ENCODE measurements at places on chromosomes 5 and 9. TPM values are rescaled to one million over a fixed set of nuclear protein-coding genes. Genes with fewer than 3 reads are reported as not detected.

GRCh38 chr5:115949096-115949495, 13.2 kb upstream of the LVRN start:
- no peak overlapping the region for H3K4me3 ChIP-seq
- H3K27me3 ChIP-seq = no peaks in the 10 kb centered on the region
- H3K36me3 ChIP-seq = no peaks in the 10 kb centered on the region
- no peak overlapping the region for H3K27ac ChIP-seq
- peaks cover 3% of the 10 kb centered on the region for H3K4me1 ChIP-seq
- no peak for DNase-seq

DNA sequence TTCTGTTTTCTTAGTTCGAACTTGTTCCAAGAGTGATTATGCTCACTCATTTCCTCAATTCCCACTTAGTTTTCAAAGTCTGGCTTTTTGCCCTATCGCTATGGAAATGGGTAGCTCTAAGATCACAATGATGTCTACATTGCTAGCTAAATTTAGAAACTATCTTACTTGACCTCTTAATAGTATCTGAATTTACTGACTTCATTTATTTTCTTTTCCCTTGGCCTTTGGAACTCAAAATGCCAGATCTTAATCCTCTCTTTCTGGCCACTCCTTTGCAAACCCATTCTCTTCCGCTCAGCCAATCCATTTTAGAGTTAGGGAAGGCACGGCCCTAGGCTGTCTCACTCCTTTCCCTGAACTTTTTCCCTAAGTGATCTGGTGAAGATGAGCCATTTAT, 137.0 kb downstream of the FER start:
- H3K27me3 ChIP-seq = no peaks in the 10 kb centered on the region
- H3K27ac ChIP-seq = peak overlapping the region; percentile 40
- peaks cover 17% of the 10 kb centered on the region for H3K36me3 ChIP-seq
- peaks cover 16% of the 10 kb centered on the region for H3K4me1 ChIP-seq
- H3K4me3 ChIP-seq = no peak overlapping the region

DNA sequence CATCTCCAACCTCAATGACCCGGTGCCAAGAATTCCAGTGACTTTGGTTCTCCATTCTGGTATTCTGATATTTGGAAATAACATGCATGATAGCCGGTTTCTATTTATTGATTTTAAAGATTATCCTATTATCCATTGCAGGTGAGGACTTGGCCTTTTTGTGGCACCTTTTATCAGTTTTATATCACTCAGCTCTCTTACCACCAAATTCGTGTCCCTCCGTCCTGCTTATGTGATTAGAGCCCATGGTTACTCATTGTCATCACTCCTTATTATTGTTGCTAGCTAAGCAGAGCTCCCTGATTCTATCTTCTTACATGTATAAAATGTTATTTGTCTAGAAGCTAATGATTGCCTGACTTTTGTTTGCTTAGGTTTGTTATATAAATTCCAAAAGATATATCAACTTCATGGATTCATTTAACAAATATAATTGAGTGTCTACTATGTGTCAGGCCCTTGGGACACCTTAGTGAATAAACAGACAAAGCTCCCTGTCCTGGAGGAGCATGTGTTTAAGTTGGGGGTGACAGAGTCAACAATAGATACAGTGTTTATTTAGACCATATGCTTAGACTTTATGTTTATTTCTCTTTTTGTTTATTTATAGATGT, 138.2 kb downstream of the ADAMTS16 start:
- H3K27me3 ChIP-seq = peaks cover 8% of the 10 kb centered on the region
- no peaks in the 10 kb centered on the region for H3K36me3 ChIP-seq
- H3K4me1 ChIP-seq = peaks cover 6% of the 10 kb centered on the region
- no peak for DNase-seq

- peaks cover 41% of the 10 kb centered on the region for H3K36me3 ChIP-seq
- no peak overlapping the region for H3K4me3 ChIP-seq
- H3K4me1 ChIP-seq = peaks cover 12% of the 10 kb centered on the region
- no peak for DNase-seq
- H3K27me3 ChIP-seq = no peaks in the 10 kb centered on the region
- no peak overlapping the region for H3K27ac ChIP-seq
Observed at GRCh38 chr5:73858776-73859175, 232.8 kb downstream of the ARHGEF28 start.

HSD17B3 gene
- not detected for total RNA-seq
